Lung (tissue), 17 donors: ENCODE measurements at places on chromosomes 2 and 18. TPM values are rescaled to one million over a fixed set of nuclear protein-coding genes. Genes with fewer than 3 reads are reported as not detected.

C18orf54 gene
- 0.71 TPM for polyA plus RNA-seq

TEX44 gene
- polyA plus RNA-seq = not detected

NOSTRIN gene
- 38.1 TPM for polyA plus RNA-seq

CIDEA gene
- not detected for polyA plus RNA-seq

SLC4A5 gene
- polyA plus RNA-seq = 2.5 TPM

ATP9B gene
- 20.2 TPM for polyA plus RNA-seq

CLEC4F gene
- 0.39 TPM for polyA plus RNA-seq

DHRS9 gene
- polyA plus RNA-seq = 17.2 TPM

DNAJC5G gene
- polyA plus RNA-seq = not detected

ANKRD30BL gene
- not detected for polyA plus RNA-seq

SKOR2 gene
- polyA plus RNA-seq = not detected

TMEM163 gene
- 46.9 TPM for polyA plus RNA-seq

SERPINB10 gene
- not detected for polyA plus RNA-seq

TMEM178A gene
- polyA plus RNA-seq = 1.4 TPM

ABCG8 gene
- not detected for polyA plus RNA-seq

PLB1 gene
- polyA plus RNA-seq = 10.3 TPM

HRH4 gene
- polyA plus RNA-seq = not detected

DBI gene
- 509 TPM for polyA plus RNA-seq

ALPI gene
- polyA plus RNA-seq = not detected

SLC14A1 gene
- polyA plus RNA-seq = 0.39 TPM
